ENCODE measurements at places on chromosomes 5 and 9.

DNA sequence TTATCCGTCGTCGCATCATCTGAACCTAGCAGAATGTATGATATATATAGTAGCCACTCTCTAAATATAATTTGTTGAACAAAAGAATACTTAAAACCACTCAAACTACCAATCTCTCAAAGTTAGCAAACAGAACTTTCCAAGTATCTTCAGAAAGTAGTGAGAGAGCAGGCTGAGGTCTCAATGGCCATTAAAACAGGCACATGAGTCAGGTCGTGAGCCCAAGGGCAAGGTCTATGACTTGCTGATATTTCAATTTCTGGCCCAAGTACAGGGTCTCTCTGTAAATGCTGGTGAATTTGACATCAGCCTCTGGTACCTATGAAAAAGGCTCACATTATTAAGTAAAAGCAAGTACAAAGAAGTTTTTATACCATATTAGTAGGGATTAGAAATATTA is 95.1 kb downstream of the GPR21 start:
- DNase-seq: no peak

DNA sequence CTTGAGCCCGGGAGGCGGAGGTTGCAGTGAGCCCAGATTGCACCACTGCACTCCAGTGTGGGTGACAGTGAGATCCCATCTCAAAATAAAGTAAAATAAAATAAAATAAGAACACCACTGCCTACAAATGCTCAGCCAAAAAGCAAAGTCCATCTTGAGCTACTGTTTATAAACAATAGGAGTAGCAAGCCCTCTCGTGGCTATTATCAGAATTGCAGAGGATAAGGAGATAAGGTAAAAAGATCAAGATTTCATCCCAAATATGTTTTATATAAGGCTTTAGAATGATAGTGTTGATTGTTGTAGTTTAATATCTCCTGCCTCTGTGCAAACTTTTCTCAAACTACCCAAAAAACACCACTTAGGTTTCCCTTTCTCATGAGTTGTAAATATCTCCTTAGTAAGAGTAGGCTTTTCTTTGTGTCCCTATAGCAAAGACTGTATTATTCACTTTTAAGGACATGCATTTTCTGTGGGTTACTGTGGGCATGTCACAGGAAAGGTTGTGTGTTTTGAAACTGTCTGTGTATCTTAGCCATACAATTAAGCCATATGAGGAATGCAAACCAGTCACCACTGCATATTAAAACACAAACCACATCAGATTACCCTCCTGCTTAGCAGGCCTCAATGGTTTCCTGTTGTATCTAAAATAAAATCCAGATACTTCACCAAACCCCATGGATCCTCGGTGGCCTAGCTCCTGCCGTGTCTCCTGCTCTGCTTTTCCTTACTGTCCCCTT is 31.8 kb upstream of the CKS2 start:
- no peak for DNase-seq

GRCh38 chr5:83641946-83642345 is 78.7 kb downstream of the HAPLN1 start:
- no peak for DNase-seq

- no peak for DNase-seq
Measured at GRCh38 chr9:72476617-72477437, 44.6 kb upstream of the TMC1 start.

DNA sequence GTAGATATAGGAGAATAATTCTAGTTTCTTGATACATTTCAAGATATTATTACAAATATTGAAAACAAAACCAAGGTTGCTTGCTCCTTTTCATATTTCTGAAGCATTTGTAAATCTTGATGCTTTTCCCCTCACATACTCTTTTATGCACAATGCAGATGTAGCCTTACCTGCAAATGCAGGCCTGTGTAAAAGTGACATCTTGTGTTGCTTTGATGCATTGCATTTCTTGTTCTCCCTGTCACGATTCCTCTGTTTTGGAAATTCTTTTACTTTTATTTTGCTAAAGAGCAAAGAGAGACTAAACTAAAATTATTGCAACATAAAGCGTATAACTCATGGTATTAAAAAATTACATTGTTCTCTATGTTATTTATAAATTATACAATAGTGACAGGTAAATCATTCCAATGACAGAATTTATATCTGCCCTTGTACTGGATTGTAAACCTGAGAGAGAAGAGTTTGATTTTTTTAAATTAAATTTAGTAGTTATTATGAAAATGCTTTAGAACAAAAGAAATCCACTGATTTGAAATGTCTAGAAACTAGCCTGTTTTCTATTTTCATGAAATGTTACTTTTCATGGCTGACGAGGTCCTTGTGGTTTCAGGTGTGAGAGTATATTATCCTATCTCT is 970.0 kb downstream of the MAT2B start:
- DNase-seq: peak; percentile 36

Measured in D341Med (cell line).